Activated T-helper 1 cell treated with anti-CD3 and anti-CD28 coated beads, Interleukin-2, amount 50 U/mL, for 16 hours (primary cell): ENCODE measurements at places on chromosomes 11 and 22.

- DNase-seq: no peak
These were observed 124.2 kb downstream of the KCNQ1OT1 start for GRCh38 chr11:2575591-2576051.

- no peak for DNase-seq
These were observed 9.2 kb downstream of the PRSS23 start for GRCh38 chr11:86809561-86809960.

GRCh38 chr11:25775603-25776002 lies 556.3 kb upstream of the ANO3 start:
- DNase-seq: no peak

- no peak for DNase-seq
These were observed 17.9 kb upstream of the YPEL1 start for GRCh38 chr22:21753374-21754111.

DNA sequence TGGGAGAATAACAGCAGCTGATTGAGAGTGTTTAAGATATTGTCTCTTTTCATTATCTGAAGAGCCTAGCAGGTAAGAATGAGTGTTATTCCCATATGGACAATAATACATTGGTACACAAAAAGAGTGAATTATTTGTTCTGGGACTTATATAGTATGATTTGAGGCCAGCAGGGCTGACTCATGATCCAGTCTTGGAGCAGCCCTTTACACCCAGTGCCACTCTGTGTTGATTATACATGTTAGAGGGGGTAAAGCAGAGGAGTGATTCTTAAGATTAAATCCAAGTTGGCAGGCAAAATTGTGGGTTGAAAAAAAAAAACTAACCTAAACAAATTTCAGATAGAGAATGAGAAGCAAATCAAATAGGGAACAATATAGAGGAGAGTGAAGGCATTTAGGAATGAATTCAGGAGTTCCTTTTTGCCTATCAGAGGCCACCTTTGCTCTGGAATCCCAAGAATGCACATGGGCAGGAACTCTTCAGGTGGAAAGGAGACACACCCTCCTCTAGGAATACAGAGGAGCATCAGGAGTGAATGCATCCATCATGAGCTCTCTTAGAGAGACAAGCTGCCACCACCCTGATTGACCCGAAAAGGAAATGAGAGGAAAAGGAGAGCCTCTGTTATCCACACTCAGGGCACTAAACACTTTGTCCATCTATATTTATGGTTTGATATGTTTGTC lies 19.2 kb upstream of the MRGPRX1 start:
- no peak for DNase-seq

GRCh38 chr11:117610901-117611300 lies 186.1 kb downstream of the DSCAML1 start:
- no peak for DNase-seq

- DNase-seq: no peak
These were observed 26.8 kb downstream of the RPL3 start for GRCh38 chr22:39292561-39293074.

DNA sequence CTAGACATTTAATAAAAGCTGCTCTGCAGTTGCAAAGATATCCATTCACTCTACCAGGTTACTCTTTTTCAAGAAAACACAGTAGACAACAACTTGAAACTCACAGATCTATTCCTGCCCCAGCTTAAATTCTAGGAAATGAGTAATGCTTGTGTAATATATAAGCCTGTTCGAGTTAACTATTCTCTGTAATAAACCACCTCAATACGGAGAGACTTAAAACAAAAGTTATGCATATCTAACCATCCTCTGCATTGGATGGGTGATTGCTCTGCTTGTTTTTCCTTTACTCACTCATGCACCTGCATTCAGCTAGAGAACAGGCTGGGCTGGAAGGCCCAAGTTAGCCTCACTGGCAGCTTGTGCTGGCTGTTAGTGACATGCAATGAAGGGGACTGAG lies 13.3 kb downstream of the LRRC4C start:
- no peak for DNase-seq

- DNase-seq: no peak
These were observed 10.5 kb upstream of the JHY start for GRCh38 chr11:122872046-122872445.

GRCh38 chr11:67351275-67352005 lies 1.9 kb downstream of the POLD4 start:
- DNase-seq: peak; percentile 37

- peak; percentile 70 for DNase-seq
These were observed 30.5 kb downstream of the CTNND1 start for GRCh38 chr11:57792060-57792541.

- no peak for DNase-seq
These were observed 130.8 kb downstream of the CEP164 start for GRCh38 chr11:117458275-117459122.

DNA sequence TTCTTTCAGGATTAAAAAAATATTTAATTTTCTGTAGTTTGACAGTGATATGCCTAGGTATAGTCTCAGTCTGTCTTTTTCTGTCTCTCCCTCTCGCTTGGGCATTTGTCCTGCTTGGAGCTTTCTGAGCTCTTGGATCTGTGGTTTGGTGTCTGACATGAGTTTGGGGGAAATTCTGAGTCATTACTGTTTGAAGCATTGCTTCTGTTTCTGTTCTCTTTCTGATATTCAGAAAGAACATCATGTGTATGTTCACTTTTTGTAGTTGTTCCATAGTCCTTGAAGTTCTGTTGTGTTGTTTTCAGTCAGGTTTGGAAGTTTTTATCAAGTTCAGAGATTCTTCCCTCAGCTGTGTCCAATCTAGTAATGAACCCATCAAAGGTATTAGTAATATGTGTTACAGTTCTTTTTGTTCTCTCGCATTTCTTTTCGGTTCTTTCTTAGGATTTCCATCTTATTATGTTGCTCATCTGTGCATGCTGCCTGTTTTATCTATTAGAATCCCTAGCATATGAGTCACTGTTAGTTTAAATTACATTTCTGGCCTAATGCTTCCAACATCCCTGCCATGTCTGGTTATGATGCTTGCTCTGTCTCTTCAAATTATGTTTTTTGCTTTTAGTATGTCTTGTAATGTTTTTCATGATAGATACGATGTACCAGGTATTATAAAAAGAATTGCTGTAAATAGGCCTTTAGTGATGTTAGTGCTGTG lies 48.4 kb downstream of the DDX10 start:
- DNase-seq: no peak

DNA sequence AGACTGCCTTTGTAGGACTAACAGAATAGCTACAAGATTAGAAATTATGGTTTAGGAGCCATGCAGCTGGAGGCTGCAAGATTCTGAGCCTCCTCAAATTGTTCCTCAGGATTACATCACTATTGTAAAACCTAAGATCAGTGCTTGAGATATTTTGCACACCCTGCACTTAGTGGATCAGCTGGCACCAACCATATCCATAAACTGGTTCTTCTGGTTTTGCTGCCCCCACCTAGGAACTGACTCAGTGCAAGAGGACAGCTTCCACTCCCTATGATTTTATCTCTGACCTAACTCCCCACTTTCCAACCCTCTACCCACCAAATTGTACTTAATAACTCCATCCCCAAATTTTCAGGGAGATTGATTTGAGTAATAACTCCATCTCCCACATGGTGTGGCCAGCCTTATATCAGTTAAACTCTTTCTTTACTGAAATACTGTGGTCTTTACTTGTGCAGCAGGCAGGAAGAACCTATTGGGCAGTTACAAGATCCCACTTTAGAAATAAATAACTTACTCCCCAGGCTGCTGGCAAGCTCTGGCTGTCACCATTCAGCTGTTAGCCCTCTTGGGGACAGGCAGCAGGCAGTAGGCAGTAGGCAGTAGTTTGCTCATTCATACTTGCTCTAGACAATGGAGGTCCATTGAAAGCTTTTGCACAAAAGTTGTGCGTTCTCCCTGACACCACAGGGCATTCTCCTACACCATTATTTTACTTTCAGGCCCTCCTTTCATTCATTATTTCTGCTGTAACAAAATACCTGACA lies 119.0 kb downstream of the SLC17A6 start:
- no peak for DNase-seq

DNA sequence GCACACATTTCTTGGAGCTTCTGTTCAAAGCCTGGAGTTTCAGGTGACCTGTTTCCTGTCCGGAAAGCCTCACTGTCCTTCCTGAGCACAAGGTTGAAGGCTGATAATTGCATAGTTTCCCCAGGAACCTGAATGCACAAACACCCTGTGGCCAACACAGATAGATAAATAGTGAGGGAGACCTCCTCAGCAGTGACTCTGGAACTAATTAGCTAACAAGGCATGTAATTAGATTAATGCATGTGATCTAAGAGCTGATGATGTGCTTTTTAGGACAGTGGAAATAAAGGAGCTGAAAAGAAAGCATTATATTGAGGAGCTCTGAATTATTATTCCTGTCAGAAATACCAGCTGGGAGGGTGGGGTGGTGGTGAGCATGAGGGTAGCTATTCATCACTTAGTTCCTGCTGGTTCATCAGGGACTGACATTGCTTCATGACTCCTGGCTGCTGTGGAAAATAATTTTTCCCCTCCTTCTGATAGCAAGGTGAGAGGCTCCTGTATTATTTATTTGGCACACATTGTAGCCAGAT lies 101.1 kb downstream of the NELL1 start:
- no peak for DNase-seq

GRCh38 chr22:30280505-30280904 lies 8.8 kb downstream of the CASTOR1 start:
- no peak for DNase-seq

DNA sequence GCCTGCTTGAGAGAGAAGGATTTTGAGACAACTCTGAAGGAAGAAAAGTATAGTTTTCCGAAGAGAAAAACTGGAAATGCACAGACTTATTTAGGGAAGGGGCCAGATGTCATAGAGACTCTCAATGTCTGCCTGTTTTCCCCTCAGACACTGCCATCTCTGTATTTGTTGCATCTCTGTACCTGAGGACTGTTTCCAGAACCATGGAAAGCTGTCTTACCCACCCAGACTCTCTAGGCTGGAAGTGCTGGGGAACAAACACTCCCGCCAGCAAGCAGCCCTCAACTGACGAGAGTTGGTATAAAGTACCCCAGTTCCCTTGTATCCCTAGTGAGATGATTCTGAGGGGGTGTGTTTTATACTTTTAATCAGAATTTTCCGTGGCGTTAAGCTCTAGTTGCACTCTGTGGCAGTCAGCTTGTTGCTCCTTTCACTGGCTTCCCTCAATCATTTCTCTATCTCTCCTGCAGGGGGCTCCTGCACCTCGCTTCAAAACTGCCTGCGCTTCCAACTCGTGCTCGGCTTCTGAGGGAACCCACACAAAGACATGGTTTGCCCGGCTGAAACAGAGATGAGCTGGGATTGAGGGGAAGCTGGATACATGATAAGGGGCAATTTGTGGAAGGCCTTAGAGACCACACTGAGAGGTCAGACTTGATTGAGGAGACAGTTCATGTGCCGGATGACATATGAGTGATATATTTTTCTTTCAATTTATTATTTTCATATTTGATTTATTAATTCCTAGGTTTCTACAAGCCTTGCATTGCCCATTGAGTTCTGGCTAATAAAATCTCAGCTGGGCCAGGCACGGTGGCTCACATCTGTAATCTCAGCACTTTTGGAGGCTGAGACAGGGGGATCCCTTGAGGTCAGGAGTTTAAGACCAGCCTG lies 36.9 kb upstream of the CLPB start:
- DNase-seq: peak; percentile 20

GRCh38 chr22:36541831-36542411 lies 13.0 kb upstream of the EIF3D start:
- DNase-seq: peak; percentile 15

- DNase-seq: no peak
These were observed 152.8 kb downstream of the NCAM1 start for GRCh38 chr11:113113801-113114704.

- DNase-seq: no peak
These were observed 20.8 kb upstream of the PEX26 start for GRCh38 chr22:18056807-18057474.

DNA sequence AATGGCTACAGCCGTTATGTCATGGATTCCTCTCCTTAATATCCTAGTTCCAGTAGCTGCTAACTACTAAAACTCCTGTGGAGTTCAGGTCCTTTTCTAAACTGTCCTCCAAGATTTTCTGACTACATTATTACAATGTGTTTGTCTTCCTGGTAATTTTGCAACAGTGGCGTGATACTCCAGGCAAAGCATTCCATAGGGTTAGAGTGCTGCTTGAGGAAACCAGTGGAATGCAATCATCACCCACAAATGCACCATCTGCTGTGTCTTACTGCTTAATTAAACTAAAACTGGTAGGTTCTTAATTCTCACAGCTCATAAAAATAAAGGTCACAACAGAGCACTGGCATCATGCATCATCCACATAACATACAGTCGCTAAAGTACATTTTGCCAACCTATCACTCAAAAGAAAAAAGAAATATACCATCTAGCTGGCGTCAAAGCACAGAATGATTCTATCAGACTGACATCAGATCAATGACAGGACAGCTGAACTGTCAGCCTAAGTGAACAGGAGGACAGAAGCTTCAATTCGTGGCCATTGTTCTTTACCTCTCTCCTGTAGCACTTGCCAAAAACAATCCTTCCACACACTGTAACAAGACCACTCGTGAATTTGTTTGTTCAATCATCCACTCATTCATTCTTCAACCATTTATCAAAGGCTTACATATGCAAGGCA lies 182.5 kb downstream of the CADM1 start:
- DNase-seq: no peak

- DNase-seq: no peak
These were observed 86.6 kb upstream of the CHRM4 start for GRCh38 chr11:46478196-46478595.

DNA sequence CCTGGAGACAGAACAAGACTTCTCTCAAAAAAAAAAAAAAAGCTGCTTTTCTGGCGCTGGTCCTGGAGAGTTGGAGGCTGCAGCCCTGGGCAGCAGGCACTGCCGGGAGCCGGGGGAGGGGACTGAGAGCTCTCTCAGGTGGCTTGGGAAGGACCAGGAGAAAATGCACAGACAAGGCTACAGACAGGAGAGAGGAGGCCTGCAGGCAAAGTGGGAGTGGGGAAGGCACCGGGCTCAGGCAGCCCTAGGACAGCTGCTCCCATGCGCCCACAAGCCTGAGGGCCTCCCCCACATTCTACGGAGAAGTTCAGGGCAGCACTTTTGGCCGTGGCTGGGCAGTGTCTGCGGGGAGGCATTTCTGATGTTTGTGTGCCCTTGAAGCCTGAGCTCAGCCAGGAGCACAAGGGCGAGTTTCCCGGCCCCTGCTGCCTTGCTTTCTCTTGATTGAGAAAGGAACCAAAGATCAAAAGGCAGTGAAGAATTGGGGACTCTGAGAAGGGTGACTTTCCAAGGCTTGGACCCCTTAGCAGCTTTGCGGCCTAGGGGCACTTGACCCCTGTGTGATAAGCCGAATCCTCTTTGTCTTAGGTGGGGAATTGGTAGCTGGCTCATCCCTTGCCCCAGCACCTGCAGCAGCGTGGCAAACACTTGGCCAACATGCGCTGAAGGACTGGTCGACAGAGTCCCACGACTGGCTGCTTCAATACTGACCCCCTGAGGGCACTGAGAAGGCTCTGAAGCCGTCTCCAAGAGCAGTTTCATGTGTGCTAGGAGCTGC lies 35.3 kb downstream of the PPM1F start:
- no peak for DNase-seq
